ENCODE measurements at places on chromosomes 12 and 14.

DNA sequence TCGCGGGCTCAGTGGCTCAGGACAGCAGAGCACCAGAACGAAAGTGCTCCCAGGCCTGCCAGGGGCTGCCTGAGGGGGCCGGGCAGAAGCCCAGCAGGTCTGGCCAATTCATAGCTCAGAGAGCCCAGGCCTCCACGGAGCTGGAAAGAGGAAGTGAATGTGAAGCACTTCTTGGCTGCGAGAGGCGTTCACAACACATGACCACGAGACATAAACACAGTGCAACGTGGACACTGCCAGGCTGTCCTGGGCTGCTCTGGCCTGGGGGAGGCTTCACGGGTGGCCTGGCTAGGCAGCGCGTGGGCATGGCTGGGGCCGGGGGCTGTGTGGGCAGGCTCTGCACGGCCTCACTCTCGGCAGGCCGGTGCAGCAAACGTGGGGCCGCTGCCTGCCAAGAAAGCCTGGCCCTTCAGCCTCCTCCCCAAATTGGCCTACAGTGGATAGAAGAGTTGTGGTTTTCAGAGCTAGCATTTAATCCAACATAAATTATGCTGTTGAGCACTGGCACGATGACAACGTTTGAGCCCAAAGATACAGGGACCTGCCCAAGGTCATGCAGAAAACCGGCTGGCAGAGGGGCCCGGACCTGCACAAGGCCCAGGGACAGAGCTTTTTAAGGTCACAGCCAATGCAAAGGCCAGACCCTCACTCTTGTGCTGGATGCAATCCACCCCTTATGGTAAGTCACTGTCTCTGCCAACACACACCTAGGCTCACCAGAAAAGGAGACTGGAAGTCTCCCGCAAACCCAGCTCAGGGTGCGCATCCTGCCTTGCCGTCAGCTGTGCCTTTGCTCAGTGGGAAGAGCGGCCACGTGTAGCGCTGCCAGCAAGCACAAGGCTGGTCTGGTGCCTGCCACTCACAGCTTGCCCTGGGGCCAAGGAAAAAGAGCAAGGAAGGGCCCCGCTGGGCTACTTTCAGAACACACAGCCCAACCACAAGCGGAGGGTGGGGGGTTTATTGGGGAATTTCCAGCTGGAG, 8.6 kb downstream of the SLC25A29 start:
- DNase-seq = no peak

GRCh38 chr14:101963656-101964296, 597 bp upstream of the DYNC1H1 start:
- DNase-seq = no peak

DNA sequence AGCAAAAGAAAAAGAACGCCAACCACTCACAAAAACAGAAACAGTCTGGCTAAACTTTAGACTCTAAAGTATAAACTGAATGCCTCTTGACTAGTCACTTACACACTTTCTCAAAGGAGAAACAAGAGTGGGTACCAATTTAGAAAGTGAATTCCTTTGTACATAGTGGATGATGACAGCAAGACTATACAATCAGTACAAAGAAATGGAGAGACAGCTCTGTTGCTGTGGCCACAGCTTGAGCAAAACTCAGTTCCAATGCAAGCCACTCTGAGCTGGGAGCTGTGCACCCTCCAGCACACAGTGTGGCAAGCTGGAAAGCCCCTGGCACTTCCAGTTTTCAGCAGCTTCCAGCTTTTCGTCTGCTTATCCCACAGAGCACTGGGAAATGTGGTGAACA, 21.7 kb downstream of the NT5DC3 start:
- no peak for DNase-seq

- no peak for DNase-seq
Observed at GRCh38 chr12:120215357-120215735, 14.4 kb upstream of the RPLP0 start.

DNA sequence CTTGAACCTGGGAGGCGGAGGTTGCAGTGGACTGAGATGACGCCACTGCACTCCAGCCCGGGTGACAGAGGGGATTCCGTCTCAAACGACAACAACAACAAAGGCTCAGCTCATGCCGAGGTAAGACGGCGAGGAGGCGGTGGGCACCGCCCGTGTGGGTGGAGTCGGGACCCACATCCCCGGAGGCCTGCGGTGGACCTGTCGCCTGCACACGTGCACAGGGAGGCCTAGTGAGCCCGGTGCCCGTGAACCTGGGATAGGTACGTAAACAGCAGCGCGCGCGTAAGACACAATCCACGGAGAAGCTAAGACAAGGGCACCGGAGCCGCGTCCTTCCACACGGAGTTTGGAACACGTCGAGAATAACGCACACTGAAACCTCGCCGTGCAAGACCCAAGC, 78.7 kb downstream of the GALNT9 start:
- DNase-seq = no peak

- no peak for DNase-seq
Observed at GRCh38 chr12:56061982-56062381, 18.0 kb upstream of the ERBB3 start.

- DNase-seq = no peak
Observed at GRCh38 chr14:81209167-81209836, 11.5 kb downstream of the GTF2A1 start.

DNA sequence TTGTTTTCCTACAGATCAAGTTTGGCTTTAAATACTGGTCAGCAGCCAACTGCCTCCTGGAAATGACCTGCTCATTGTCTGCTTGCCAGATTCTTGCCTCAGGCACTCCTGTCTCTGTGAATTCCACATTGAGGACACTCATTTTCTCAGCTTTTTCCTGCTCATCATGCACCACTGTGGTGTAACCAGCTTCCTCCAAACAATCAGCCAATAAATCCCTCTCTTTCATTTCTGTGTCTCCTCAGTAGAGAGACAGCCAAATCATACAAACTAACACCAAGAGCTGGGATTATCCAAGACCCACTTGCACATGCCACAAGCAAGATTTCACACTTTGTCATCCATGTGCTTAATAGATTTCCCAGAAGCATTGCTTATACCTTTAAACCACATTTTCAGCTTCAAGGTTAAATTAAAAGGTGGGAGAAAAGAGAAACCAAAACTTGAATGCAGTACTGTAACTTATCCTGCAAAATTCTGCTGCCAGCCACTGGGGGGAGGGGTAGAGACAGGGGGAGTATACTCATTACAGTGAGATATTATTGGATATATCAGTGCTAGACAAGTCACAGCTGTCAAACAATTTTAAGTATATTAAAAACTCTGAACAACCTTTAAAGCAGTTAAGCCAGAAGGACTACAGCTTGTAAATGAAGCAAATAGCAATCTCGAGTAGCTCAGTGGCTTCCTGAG, 105.0 kb downstream of the PPP2R5E start:
- DNase-seq = no peak

- DNase-seq = peak; percentile 48
Observed at GRCh38 chr12:42589465-42590329, at the start of gene PRICKLE1. TSS of gene PRICKLE1 (minus strand) at chr12:42589746. CDS start at chr12:42472516, 117,230 bp downstream.

DNA sequence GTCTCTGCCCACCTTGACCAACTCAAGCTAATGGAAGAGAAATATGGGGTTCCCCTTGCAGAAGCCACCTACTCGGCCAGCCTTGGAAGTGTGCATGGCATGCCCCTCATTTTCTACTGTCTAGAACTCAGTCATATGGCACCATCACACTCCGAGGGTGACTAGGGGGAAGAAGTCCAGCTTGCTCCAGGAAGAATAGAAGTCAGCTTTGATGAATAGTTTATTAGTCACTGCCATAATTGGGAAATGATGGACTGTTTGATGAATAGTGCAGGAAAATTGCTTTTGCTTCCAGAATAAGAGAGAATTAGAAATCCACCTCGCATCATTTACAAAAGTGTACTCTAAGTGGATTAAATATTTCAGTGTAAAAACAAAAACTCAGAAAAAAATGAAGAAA, 1030.6 kb downstream of the VRK1 start:
- no peak for DNase-seq

GRCh38 chr14:48005986-48006385, 330.6 kb upstream of the MDGA2 start:
- no peak for DNase-seq

DNA sequence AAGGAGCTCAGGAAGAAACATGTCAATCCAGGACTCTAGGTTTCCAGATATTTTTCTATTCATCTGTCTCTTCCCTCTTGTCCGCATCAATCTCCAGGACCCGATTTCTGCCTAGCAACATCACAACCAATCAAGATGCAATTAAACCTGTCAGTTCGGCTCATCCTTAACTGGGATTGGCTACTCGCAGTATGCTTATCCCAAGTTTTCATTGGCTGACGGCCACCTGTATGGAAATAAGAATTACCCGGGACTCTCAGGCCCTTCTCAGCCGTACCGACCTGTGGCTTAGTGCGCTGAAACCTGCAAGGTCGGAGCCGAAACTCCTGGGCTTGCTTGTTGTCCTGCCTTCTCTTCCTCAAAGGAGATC, 20.4 kb upstream of the ATP5MC2 start:
- DNase-seq = peak; percentile 44

DNA sequence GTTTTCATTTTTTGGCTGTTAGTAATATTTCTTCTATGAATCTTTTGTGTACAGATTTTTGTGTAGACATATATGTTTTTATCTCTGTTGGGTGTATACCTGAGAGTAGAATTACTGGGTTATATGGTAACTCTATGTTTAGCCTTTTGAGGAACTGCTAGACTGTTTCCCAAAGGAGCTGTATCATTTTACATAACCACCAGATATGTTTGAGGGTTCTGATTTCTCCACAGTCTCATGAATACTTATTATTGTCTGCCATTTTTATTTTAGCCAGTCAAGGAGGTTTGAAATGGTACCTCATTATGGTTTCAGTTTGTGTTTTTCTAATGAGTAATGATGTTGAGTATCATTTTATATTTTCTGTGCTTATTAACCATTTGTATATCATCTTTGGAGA, 1.9 kb downstream of the PCNX4 start:
- DNase-seq = no peak

- no peak for DNase-seq
Observed at GRCh38 chr14:100740929-100741328, 14.2 kb downstream of the DLK1 start.

DNA sequence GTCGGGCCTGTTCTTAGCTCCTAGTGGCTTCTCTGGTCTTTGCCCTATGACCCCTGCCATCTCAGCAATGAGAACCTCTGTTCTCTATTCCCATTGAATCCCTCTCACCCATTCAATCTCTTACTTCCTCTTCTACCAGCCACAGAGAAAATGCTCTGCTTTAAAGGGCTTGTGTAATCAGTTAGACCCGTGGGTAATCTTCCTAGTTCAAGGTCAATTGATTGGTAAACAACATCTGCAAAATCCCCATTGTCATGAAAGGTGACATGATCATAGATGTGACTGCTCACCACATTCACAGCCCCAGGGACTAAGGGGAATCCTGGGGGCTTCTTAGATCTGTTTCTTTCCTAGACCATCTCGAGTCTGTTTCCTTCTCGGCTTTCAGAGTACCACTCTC, 7.2 kb upstream of the CCDC197 start:
- no peak for DNase-seq

DNA sequence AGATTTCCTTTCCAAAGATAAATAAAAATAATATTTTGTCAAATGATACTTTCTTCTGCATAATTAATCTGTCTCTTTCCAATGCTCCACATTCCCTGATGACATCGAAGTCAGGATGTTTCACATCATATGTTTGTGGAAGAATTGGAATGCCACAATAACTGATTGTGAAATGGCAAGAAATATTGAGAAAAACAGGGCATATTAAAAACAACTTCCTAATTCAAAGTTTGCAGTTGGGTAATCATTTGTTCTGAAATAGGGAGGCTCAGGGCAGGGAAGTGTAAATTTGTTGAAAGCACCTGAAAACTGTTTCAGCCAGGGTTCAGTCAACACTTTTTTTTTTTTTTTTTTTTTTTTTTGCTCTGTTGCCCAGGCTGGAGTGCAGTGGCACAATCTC, 50.7 kb downstream of the BCAT1 start:
- DNase-seq = no peak

DNA sequence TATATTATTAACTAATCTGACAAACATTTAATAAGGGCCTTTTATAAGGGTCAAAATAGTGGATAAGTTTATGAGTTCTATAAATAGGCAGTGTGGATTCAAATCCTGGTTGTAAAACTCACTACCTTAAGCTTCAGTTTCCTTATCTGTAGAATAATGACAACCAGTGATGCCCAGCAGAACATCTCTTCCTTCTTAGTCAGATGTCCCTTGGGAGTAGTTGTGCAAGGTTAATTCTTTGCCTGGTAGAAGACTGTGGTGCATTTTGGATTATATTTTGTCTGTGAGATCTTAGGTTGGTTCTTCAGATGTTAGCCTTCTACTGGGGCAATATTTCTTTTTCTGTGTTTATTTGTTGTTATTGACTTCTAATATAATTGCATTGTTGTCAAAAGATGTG, 59.5 kb downstream of the ARID2 start:
- DNase-seq = no peak

DNA sequence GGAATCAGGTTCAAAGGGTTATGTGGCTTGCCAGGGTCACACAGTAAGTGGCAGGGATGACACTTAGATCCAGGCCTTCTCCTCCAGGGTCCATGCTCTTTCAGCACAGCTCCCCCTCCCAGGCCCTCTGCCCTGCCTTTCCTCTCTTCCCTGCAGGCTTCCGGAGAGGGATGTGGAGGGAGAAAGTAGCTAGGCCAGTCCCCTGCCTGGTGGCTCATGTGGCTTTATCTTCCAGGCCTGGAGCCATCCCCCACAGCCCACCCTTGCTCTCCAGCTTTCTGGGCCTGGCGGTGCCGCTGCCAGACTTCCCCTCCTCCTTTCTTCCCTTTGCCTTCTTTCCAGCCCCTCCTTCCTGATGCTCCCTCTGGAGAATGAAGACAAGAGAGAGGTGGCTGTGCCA, 1.7 kb downstream of the PSMB11 start:
- DNase-seq = no peak

- DNase-seq = no peak
Observed at GRCh38 chr12:57195611-57196371, 20.8 kb upstream of the NXPH4 start.

GRCh38 chr14:103067231-103067954, 10.0 kb upstream of the CDC42BPB start:
- no peak for DNase-seq

- no peak for DNase-seq
Observed at GRCh38 chr12:52801773-52802172, 5.9 kb upstream of the KRT3 start.

- no peak for DNase-seq
Observed at GRCh38 chr14:69315301-69315700, 55.3 kb downstream of the GALNT16 start.

DNA sequence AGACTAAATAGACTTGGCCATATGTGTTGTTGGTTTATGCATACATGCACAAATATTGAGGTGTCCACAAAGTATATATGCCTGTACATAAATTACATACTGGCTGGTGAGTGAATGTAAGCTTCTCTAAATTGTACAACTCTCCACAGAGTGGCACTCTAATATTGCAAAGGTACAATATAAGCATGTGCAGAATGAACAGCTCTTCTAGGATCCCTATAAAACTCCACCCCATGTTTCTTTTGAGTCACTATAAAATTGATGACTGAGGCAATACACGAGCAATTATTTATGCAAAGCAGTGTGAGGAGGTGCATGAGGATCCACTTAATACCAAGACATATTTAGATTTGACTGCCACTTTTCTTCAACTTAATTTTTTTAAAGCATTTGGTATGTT, 172.2 kb downstream of the NAV3 start:
- DNase-seq = no peak

GRCh38 chr12:170371-171225, 43.4 kb downstream of the SLC6A12 start:
- no peak for DNase-seq
